ENCODE measurements at places on chromosomes 4 and X.
A peak's percentile ranks its signal among the peaks of the same experiment; 100 is the strongest.

- DNase-seq, result no peak
Measured at GRCh38 chr4:61824454-61824853, 624.3 kb downstream of the ADGRL3 start.

- DNase-seq, result no peak
Measured at GRCh38 chr4:38334791-38335190, 329.2 kb upstream of the KLF3 start.

- DNase-seq, result no peak
Measured at GRCh38 chr4:168787801-168788595, 222.1 kb downstream of the CBR4 start.

DNA sequence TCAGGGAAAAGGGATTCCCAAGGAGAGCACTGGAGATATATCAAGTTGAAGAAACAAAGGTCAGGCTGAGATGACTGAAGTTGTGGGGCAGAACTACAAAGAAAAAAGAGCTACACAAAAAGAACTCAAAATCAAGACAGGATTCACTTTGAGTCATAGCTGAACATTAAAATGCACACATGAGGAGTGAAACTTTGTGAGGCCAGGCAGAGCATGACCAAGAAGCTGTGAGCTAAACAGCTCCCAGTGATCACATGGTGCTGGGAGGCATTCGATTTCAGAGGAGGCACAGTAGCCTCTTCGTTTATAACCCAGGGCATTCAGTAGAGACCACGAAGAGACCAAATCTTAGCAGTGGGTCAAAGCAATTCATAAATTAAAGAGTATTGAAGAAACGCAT lies 145.3 kb downstream of the ATRX start:
- no peak for DNase-seq

DNA sequence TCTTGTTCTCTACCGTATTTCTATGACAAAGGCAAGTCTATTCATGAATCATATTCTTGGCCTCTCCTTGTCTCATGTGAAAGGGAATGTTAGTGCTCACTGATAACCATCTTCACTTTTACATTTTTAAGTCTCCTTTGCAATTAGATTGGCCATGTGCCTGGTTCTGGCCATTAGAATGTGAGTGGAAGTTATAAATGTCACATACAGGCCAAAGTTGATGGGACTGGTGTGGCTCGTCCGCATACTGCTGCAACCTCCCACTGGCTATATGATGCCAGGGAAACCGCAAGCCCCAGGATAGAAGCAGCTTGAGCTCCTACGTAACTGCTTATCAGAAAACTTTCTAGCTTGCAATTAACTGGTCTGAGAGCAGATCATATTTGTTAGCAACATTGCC lies 86.1 kb downstream of the MAGEC1 start:
- DNase-seq, result no peak

DNA sequence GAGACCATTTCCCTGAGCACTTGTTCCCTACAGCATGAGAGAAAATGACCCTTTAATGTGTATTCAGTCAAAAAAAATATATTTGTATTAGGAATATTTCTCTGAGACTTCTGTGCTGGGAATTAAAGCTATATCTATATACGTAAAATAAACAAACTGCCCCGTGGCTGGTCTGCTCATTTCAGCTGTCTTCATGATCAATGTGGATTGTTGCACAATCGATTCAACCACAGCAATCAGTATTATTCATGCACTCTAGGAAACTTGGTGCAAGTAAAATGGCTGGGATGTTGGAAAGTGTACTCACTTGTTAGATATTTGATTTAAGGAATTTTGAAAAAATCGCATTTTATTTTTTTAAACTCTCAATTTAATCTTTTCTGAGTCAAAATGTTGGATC lies 307.9 kb upstream of the ZFP42 start:
- DNase-seq, result no peak

DNA sequence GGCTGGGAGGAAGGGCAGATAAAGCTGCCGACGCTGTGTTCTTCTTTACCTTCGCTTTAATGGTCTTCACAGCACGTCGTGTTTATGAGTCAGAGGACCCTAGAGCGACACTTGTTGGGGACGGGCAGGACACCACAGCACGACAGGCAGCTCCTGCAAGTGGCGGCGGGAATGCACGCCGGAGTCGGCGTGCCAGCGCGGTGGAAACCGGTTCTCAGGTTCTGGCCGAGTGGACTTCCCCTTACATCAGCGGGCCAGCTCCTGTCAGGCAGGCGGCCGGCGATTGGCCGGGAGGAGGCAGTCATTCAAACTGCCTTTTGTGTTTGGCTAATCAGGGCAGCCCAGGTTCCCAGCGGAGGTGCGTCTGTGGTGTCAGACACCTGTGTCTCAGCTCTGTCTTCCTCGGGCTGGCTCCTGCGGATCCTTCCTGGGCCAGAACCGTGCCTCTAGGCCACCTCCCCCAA lies 150.9 kb downstream of the SHROOM3 start:
- peak; percentile 1 for DNase-seq

GRCh38 chr4:117387072-117387471 lies 301.7 kb upstream of the TRAM1L1 start:
- no peak for DNase-seq

DNA sequence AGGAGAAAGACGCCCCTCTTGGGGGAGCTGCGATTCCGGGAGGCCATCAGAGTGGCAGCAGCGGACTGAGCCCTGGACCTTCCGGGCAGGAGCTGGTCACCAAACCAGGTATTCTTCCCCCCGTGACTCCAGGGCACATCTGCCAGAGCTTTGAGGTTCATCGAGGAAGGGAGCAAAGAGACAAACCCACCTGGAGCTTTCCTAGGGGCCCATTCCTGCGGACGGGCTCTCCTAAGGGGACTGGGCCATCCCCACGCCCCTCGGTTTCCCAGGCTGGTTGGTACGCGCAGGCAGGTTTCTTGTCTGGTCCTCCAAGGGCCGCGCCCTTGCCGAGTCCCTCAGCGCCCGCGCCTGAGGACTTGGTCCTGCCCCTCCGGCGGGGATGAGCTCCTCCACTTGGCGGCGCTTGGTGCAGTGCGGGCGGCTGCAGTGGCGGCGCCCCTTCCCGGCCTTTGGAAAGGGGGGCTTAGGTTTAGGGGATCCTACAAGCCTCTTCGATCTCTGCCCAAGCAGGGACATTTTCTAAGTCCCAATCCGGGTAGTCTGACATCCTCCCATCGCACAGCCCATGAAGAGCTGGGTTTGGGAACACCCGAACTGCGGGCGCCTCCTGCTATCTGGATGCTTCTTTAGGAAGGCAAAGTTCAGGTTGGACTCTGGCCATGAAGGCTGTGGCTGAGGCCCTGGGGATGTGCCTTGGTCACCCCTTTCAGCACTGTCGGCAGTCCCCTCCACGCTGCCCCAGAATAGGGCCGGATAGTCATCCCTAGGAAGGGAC lies 538 bp downstream of the STBD1 start:
- no peak for DNase-seq

DNA sequence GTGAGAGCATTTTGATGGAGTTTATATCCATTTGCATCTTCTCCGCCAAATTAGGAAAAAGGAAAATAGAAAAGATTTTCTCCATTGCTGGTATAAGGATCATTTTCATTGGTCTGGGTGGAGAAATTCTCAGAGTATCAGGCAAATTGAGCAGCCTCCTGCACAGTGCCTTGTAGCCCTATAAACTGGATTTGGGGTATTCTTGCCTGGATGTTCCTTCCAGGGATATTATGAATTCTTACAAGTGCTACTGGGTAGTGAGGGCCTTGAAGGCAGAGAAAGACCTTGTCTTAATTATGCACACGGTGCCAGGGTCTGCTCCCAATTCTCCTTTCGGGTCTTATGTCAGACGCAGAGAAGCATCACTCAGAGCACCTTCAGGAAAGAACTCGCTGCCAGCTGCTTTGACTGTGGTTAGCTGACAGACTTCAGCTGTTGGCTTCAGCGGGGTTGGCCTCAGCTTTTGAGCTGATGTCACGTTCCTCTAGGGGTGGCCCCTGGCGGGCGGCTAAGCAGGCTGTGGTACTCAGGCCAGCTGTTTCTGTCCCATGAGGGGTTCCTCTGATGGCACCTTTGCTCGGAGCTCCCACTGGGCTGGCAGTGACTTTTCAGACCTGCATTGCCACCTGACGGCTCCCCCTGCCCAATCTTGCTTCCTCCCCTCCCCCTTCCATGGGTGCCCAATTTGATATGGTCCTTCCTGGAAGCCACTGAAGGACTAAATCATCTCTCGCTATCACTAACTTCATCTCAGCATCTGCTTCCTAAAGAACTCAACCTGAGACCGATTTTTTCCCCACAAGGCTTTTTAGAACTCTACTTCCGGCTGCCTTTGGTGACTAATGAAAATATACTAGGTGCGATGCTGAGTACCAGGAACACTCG lies 519.5 kb downstream of the BCOR start:
- DNase-seq, result peak; percentile 42

- DNase-seq, result no peak
Measured at GRCh38 chrX:135006187-135006586, 15.4 kb downstream of the SMIM10 start.

GRCh38 chr4:159443975-159444374 lies 341.1 kb downstream of the RAPGEF2 start:
- DNase-seq, result no peak

DNA sequence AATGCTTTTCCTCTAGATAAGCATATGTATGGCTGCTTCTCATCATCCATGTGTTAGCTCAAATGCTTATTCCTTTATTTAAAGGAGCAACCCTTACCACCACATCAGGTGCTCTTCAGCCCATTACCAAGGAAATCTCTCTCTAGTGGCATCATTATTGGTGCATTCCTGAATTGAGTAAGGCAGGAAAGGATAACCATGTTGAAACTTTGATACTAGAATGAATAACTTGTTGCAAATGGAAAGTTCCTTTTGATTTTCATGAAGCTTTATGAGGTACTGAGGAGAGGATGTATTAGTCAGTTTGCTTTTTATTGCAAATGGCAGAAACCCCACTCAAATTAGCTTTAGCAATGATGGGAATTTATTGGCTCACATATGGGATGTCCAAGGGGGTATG lies 212.3 kb upstream of the FGF13 start:
- DNase-seq, result no peak

DNA sequence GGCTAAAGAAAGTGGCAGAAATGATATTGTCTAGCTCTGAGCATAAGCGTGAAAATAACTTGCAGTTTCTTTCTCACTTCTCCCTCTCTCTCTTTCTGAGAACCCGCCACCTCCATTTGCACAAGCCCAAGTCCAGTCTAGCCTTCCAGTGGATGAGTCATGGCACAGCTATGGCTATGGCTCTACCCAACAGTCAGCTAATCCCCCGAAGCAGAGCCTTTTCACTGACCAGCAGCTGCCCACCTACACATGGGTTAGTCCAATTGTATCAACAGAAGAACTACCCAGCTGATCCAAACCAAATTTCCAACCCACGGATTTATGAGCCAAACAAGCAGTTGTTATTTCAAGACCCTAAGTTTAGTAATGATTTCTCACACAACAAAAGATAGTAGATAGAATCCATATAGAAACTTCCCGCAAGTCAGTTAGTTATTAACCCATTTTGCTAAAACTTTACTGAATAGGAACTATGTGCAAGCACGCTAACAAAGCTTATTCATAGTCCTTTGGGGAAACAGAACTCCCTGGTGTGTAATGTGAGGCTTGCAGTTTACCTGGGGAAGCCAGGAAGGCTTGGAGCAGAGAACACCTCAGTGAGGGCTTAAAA lies 282.3 kb downstream of the INPP4B start:
- no peak for DNase-seq

- DNase-seq, result no peak
Measured at GRCh38 chr4:743463-744211, 38.0 kb downstream of the PCGF3 start.

GRCh38 chrX:30468471-30468870 lies 109.1 kb downstream of the TASL start:
- no peak for DNase-seq

- DNase-seq, result no peak
Measured at GRCh38 chr4:24630937-24631336, 46.6 kb upstream of the DHX15 start.

DNA sequence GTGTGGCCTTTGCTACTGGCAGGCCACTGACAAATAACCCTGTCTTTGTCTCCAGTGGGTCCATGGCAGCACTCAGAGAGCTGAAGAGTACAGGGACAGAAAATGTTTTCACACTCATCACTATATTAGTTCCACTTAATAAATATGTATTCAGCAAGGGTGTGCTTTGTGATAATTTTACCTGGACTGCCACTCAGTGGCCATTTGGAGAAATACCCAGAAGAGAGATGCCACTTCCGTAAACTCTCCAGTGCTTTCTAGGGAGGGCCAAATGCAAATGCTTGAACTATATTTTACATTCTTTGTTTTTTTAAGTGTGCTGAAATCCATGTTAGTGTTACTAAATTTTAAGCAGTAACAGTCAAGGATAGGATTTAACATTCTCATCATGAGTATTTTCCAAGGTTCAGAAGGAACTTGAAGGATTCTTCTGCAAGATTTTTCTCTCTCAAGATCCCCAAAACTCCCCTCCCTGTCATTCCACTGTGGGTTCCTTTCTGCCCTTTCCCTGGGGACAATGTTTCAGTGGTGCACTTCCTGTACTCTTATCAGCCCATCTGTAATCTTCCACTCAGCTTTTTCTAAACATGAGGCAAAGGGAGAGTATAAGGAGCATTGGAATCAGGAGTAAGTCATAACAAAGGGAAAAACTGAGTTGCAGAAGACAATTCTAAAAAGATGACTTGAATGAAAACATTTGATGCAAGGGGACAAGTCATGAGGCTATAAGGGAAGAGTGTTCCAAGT lies 46.0 kb downstream of the TFDP3 start:
- DNase-seq, result no peak

Measured in activated CD4-positive, alpha-beta T cell treated with anti-CD3 and anti-CD28 coated beads for 4 hours (primary cell).